ENCODE measurements at places on chromosomes 11 and 22.
A peak's percentile ranks its signal among the peaks of the same experiment; 100 is the strongest.

GRCh38 chr11:59898650-59899049 lies 20.1 kb downstream of the OOSP3 start:
- no peak for DNase-seq

DNA sequence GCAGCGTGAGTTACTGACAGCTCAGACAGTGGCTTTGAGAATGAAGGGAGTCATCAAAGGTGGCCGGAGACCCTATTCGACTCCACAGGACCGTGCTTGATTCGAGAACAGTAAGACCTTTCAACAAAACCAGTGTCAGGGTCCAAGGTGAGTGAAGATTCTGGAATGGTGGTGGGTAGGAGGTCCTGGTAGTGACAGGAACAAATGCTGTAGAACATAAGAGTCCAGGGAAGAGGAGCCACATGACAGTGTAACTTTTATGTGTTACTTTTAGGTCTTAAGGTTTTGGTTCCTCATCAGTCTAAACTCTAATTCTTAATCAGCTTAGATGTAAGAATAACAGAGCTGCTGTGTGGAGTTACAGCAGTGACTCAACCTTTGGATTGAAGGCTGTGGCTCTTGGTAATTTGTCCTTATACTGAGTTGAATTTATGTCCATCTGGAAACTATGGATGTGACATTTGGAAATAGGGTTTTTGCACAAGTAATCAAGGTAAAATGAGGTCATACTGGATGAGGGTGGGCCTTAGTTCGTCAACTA lies 1.8 kb downstream of the TBC1D22A start:
- DNase-seq: no peak

DNA sequence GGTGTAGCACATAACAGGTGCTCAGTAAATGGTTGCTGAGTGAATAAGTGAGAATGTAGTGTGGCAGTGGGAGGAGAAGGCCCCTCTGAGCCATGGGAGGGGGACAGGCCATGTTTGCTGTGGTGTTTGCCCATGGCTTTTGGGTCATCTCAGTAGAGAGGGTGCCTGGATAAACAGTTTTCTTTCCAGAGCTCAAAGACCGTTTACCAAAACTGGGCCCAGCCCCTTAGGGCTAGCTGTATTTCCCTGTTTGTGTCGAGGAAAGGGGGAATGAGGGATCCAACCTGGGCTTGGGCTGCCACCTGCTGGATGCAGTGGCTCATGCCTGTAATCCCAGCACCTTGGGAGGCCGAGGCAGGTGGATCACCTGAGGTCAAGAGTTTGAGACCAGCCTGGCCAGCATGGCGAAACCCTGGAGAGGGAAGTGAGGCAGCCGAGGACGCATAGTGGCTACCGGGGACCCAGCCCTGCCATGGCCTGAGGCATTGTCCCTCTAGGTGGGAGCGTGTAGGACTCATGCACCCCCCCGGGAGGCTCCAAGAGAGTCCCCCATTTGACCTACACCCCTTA lies 8.7 kb upstream of the LTO1 start:
- DNase-seq: no peak

GRCh38 chr22:17769716-17770082 lies 4.6 kb downstream of the BID start:
- DNase-seq: no peak

DNA sequence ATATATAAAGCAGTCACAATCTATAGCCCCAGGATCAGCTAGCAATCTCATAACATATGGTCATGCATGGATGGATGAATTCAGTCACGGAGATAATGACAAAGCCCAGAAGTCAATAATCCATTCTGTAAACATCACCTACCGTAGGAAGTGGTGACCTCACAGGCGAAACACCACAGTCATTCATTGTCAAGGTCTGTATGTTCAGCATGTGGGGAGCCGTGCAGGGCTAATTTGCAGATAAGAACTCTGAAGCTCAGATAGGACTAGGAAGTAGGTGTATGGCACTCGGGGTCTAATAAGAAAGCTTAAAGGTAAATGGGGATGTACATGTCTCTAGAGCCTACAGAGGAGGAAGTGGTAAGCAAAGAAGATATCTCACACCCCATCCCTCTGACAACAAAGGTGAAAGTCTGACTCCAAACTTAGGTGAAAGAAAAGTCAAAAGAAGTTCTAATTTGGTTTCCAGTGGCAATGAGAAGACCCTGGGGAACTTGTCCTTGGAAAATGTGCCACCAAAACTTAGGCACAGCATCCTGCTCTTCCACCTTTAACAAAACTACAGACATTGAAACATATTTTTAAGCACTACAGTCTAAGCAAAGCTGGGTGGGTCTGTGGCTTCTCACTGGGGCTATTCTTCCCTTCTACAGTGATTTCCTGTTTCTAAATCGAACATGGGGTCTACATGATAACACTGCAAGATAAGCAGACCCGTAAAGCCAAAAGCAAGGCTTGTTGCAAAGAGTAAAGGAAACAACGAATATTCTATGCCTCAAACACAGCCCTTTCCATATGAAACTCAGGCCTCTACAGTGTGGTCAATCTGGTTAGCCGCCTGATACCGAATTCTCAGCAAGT lies 5.2 kb downstream of the CRTAM start:
- DNase-seq: no peak

DNA sequence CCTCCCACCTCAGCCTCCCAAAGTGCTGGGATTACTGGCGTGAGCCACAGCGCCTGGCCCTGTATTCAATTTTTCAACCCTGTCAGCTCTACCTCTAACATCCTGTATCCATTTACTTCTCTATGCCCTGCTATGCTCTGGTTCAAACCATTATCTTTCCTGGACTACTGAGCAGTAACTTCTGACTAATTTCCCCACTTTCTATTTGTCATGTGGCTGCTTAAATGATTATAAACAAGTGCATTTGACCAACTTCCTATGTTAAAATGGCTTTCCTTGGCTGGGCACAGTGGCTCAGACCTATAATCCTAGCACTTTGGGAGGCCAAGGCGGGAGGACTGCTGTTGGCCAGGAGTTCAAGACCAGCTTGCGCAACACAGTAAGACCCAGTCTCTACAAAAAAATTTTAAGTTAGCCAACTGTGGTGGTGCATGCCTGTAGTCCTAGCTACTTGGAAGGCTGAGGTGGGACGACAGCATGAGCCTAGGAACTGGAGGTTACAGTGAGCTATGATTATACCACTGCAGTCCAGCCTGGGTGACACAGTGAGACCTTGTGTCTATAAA lies 2.1 kb downstream of the MED19 start:
- peak; percentile 62 for DNase-seq

DNA sequence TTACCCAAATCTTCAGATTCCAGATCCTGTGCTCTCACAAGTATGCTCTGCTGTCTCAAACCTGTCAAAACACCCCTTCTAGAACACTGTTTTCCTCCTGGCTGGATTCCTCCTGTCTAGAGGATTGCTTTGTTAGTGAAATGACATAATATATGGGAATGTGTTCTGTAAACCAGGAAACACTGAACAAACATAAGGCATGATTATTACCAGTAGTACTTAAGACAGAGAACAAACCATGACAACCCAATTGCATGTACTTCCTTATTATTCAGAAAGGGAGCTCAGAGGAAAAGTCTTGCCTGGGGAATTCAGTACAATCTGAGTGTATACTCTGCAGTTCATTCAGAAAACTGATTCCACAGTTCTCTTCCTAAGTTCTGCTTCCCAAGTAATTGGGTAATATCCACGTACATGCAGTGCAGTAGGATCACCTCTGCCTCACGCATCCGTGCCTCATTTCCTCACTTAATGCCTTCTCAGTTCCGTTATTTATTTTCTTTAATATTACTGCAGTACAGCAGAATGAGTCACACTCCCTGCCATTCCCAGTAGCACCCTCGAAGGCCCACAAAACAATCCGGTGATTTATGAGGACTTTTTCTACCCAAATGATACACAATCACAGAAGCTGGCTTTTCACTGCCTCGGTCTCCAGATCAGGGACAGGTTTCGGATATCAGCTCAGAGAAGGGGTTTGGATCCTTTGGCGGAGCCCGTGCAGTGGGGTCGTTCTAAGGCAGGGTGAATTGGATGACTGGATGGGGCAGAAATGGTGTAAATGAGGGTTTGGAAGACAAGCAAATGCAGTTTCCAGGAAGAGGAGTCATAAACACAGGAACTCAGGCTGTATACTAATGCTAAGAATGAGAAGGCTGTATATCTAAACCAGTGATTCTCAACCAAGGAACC lies 896.9 kb downstream of the KCNA4 start:
- no peak for DNase-seq

DNA sequence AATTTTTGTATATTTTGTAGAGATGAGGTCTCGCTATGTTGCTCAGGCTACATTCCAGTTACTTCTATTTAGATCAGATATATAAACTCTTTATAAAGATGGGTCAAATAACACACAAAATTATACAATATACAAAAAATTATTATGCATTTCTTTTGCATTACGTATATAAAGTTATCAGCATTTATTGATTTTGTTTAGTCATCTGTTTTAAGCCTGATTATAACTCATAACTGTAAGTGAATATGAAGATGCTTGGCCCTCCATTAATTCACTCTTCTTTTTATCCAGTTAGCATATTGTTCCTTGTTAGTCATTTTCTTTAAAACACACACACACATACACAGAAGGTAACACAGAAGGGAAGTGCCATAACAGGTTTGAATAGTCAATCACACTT lies 14.5 kb downstream of the AQP11 start:
- no peak for DNase-seq

- no peak for DNase-seq
Observed at GRCh38 chr22:45134313-45134712, 29.4 kb upstream of the NUP50 start.

- peak; percentile 78 for DNase-seq
Observed at GRCh38 chr11:111565114-111565720, 24.7 kb downstream of the LAYN start.
